ENCODE measurements at places on chromosomes 1 and 21.

DNA sequence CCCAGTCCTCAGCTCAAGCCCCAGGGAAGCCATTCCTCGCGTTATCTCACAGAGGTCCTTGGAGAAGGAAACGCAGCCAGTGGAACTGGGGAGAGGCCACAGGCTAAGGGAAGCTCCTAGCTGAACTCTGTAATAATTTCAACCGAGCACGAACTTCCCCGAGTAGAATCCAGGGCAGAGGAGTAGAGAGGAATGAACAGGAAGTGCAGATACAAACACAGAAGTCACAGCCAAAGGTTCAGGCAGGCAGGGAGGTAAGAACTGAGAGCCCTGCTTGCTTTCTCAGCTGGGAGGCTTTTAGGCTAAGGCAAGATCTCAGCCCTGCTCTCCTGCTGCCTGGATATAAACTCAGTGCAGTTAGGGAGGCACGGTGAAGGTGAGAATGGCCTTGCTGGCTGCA is 23.7 kb downstream of the WARS2 start:
- DNase-seq: no peak

DNA sequence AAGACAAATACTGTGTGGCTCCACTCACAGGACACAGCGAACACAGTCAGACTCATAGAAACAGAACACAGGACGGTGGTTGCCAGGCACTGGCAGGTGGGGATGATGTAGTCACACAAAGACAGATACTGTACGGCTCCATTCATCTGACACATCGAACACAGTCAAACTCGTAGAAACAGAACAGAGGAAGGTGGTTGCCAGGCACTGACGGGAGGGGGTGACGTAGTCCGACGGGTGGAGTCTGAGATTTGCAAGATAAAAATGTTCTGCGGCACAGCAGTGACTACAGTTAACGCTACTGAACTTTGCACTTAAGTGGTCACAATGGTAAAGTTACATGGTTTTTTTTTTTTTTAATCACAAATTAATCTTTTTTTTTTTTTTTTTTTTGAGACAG is 18.7 kb downstream of the C21orf58 start:
- no peak for DNase-seq

DNA sequence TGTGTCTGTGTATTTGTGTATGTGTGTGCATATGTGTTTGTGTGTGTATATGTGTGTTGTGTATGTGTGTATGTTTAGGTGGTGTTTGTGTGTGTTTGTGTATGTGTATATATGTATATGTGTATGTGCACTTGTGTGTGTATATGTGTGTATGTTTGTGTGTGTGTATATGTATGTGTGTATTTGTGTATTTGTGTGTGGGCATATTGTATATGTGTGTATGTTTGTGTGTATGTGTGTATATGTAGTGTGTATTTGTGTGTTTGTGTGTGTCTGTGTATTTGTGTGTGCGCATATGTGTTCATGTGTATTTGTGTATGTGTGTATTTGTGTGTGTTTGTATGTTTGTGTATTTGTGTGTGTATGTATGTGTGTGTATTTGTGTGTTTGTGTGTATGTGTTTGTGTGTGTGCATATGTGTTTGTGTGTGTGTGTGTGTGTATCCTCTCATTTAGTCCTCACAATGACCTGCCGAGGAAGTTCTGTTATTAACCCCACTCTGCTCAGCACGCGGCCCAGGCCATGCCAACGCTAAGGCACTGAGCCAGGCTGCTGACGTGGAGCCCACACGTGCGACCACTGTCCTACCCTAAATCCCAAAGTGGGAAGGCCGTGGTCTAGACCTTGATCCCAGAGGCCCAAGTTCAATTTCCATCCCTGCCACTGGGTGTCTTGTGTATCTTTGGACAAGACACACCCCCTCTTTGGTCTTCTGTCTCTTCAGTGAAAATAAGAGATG is 43.2 kb upstream of the TMEM51 start:
- no peak for DNase-seq

GRCh38 chr1:165047994-165048393 is 308.5 kb downstream of the LMX1A start:
- DNase-seq: no peak

DNA sequence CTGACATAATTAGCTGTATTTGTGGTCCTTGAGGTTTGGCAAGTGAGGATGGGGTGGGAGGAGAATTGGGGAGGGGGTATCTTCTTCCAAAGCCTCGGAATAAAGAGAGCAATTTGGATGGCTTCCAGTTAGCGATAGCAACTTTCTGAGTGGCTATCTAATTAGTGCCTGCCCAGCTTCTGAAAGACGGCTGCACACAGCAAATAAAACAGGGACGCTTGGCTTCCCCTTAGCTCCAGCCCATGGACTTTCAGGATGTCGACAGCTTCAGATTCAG is 31.1 kb downstream of the KLHDC7A start:
- DNase-seq: no peak

- no peak for DNase-seq
These were observed 15.1 kb downstream of the SLAMF8 start for GRCh38 chr1:159841749-159842148.

GRCh38 chr1:44662683-44663030 is 11.6 kb downstream of the TMEM53 start:
- no peak for DNase-seq

DNA sequence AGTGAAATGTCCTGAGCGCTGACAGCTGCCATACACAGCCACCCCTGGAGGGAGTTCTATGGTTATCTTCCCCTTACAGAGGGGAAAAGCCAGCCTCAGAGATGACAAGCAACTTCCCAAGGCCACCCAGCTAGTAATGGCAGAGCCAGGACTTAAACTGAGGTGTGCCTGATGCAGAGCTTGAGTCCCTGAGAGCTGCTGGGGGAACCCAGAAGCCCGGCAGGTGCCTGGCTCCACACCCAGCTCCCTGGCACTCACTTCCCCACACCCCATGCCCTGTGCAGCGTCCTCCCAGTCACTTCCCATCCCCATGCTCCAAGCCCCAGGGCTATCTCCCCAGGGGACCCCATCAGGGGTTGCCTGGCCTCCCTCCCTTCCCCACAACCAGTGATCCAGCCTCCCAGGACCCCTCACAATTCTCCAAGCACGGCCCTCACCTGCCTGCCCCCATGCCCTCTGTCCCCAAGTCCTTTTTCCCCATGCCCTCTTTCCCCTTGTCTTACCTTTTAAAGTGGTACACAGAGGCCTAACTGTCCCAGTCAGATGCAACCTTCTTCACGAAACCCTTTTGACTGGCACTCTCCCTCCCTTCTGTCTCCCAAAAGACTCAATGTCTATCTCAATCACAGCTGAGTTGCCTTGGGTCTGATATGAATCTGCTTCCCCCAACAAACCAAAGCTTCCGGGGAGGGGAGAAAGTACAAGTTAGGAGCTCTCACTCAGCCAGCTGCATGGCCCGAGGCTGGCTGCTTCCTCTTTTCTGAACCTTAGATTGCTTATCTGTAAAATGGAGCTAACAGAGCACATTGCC is 39.8 kb upstream of the LRP8 start:
- DNase-seq: no peak

DNA sequence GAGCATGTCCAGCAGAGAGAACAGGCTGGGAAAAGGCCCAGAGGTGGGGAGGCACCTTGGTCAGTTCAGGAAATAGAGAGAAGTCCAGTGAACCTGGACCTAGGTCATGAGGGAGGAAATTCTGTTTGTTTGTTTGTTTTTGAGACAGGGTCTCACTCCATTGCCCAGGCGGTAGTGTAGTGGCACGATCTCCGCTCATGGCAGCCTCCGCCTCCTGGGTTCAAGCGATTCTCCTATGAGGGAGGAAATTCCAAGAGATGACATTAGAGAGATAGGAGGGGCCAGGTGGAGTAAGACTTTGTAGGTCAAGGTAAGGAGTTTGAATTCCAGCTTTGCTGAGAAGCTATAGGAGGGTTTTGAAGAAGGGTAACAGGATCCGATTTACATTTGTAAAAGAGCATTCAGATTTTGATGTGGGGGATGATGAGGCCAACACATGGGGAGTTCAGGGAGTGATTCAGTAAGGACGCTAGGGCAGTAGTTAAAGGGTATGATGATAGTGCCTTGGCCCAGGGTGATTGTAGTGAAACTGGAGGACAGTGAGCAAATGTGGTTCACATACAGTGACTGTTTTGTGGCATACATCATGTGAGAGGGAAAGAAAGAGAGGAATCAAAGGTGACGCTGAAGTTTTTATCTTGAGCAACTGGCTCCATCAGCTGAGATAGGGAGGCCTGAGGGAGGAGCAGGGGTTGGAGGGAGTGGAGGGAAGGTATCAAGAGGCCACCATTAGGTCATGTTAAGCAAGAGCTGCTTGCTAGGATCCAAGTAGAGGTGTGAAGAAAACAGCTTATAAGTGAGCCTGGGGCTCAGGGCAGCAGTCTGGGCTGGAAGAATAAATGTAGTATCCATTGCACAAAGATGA is 8.3 kb upstream of the TRABD2B start:
- no peak for DNase-seq

DNA sequence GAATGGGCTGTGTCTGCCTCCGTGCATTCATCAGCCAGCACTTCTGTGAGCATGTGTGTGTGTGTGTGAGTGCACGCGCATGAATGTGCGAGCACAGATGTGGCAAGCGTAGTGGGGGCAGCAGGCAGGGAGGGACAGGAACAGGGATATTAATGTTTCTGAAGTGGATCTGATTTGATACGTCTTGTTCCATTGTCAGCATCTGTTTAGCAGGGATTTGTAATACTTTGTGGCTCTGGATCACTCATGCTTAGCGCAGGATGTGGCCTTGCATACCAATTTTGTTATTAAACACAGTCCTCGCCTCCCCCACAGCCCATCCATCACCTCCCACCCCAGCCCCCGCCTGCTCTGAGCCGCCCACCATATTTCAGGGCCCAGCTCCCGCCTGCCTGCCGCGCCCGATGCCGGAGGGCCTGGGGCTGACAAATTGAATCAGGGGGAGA is 52.4 kb downstream of the TMEM53 start:
- no peak for DNase-seq

GRCh38 chr1:215595231-215595630 is 28.1 kb downstream of the KCTD3 start:
- peak; percentile 59 for DNase-seq

Data from T47D (cell line).